ENCODE measurements at places on chromosomes 2 and 18. TPM values are rescaled to one million over a fixed set of nuclear protein-coding genes. Genes with fewer than 3 reads are reported as not detected.

DNA sequence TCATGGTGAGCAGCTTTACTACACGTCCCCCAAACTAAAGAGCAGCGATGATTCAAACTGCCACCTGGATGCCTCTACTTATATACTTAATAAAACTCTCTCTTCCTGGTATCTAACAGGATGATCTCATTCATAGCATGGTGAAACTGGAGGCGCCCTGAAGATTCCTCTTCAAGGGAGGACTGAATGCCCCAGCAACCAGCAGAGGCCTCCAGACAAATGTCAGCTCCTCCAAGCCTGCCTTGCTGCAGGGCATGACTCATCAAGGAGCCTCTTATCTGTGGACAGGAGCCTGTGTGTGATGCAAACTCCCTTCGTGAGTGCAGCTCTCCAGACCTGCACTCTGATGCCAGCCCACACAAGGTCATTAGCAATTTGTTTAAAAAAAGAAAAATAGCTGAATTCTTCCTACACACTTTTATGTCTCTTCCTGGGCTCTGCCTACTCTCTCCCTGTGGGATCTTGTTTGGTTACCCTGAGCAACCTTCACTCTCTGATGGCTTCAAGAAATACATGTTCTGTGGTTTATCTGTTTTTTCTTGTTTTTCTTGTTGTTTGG is 30.2 kb downstream of the LONRF2 start:
- no peak for DNase-seq

GRCh38 chr2:154698296-154698720 is at the start of gene KCNJ3:
TSS of gene KCNJ3 (plus strand) at chr2:154698695. CDS start at chr2:154698776, 81 bp downstream.
- DNase-seq: no peak

GRCh38 chr2:239991689-239992314 is 33.3 kb downstream of the NDUFA10 start:
- peak; percentile 46 for DNase-seq

Gene ANO7
- 0.89 TPM for total RNA-seq

DNA sequence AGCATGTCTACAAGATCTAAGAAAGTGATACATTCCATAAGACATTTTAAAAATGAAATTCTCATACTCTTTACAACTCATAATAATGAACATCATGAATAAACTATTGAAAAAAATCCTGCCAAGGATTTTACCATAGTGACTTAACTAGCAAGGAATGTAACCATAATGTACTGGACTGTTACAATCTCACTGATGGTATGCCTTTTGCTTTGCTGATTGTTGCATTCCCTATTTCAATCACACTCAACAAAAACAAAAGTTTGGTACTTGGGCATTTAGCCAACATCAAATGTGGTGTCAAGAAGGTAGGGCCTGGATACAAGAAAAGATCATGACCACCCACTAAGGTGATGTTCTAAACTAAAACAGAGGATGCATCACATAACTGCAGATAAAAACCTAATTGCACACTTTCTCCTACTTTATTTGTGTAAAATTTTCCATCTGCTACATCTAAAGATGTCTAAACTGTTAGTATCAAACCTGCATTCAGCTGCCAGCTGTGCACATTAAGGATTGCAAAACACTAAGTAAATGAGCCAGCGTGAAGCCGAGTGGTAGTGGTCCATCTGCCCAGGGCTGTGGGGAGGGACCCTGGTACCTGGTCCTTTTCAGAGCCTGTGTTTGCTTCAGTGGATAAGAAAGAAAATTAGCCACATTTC is 564.4 kb downstream of the ZEB2 start:
- no peak for DNase-seq

GRCh38 chr2:104582471-104582870 is 271.4 kb upstream of the POU3F3 start:
- no peak for DNase-seq

Gene FAM124B
- 17.2 TPM for total RNA-seq

- DNase-seq: no peak
Observed at GRCh38 chr2:164692114-164692513, 70.8 kb upstream of the GRB14 start.

GRCh38 chr2:69545477-69545932 is 98.0 kb downstream of the AAK1 start:
- no peak for DNase-seq

DNA sequence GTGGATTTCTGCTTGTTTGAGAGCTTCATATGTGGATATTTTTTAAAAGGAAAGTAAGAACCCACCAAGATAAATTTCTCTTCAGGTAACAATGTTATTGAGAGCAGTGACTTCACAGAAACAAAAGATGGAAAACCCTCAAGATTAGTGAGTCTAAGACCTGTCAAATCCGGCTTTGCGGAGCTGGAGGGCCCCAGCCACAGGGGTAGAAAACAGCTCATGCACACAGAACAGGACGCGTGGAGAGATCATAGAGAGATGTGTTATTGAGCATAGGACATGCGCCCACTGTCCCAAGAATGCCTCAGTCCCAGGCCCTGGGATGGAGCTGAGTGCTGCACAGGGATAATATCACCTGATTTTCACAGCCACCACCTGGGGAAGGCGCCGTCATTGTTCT is 21.3 kb downstream of the EDAR start:
- DNase-seq: no peak

DNA sequence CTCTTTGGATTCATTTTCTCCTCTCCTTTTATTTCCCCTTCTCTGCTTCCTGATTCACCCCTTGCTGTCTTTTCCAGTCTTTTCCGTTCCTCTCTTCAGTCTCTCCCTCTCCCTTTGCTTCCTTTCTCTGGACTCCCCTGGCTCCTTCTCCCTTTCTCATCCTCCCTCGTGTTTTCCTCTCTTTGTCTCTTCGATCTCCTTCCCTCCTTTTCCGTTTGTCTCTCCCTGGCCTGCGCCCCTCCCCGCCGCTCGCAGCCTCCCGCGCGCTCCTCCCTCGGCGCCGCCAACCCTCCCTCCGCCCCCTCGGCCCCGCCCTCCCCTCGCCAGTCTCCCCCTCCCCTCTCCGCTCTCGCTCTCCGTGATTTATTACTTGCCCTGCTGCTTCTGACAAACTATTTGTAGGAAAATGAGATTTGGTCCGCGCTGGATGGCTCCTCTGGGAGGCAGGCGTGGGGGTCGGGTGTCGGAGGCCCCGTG is 46.0 kb upstream of the PAX8 start:
- DNase-seq: peak; percentile 18

GRCh38 chr2:117967977-117968718 is 45.7 kb downstream of the CCDC93 start:
- no peak for DNase-seq
